ENCODE measurements at places on chromosomes 12 and 14.

DNA sequence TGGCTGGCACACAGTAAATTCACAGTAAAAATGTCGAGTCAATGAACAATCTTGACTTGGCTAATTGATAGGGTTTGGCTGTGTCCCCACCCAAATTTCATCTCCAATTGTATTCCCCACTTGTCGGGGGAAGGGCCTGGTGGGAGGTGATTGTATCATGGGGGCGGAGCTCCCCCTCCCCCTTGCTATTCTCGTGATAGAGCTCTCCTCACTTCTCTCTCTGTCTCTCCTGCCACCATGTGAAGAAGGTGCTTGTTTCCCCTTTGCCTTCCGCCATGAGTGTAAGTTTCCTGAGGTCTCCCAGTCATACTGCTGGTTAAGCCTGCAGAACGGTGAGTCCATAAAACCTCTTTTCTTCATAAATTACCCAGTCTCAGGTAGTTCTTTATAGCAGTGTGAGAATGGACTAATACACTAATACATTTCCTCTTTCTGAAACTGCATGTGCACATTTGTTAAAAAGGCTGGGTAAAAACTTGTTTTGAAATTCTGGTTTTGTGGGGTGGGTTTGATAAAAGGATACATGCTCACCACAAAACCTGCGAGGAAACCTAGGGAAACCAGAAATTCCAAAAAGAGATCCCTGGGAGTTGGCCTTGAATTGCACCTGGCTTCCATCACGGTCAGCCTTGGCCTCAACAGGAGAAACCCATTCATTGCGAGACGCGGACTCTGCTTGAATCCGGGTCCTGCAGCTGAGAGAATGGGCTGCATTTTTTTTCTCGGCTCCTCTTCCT, 16.2 kb upstream of the MYL2 start:
- no peak for DNase-seq

DNA sequence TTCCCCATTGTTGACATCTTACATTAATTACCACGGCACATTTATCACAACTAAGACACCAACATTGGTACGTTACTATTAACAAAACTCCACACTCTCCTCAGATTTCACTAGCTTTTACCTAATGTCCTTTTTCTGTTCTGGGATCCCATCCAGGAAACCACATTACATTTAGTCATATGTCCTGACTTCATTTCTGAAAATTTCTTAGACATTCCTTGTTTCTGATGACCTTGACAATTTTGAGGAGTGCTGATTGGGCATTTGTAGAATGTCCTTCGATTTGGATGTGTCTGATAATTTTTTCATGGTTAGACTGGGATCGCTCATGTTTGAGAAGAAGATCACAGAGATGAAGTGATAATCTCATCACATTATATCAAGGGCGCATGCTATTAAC, 34.6 kb upstream of the ACSM4 start:
- no peak for DNase-seq

DNA sequence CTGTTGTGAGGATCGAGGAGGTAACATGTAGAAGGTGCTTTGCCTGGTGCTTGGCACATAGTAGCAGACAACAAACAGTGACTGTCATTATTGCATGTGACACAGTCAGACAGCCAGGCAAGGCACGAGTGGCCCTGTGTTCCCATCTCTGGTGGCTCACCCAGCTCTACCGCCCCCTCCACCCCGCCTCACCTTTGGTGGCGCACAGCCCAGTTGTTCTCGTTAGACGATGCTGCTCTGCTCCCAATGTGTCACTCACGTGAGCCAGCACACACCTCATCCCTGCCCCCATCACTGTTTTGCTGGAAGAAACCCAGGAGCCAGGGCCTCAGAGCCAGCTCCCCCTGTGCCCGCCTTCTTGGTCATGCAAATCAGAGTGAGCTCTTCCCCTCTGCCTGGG, 113.3 kb downstream of the CALM1 start:
- no peak for DNase-seq

DNA sequence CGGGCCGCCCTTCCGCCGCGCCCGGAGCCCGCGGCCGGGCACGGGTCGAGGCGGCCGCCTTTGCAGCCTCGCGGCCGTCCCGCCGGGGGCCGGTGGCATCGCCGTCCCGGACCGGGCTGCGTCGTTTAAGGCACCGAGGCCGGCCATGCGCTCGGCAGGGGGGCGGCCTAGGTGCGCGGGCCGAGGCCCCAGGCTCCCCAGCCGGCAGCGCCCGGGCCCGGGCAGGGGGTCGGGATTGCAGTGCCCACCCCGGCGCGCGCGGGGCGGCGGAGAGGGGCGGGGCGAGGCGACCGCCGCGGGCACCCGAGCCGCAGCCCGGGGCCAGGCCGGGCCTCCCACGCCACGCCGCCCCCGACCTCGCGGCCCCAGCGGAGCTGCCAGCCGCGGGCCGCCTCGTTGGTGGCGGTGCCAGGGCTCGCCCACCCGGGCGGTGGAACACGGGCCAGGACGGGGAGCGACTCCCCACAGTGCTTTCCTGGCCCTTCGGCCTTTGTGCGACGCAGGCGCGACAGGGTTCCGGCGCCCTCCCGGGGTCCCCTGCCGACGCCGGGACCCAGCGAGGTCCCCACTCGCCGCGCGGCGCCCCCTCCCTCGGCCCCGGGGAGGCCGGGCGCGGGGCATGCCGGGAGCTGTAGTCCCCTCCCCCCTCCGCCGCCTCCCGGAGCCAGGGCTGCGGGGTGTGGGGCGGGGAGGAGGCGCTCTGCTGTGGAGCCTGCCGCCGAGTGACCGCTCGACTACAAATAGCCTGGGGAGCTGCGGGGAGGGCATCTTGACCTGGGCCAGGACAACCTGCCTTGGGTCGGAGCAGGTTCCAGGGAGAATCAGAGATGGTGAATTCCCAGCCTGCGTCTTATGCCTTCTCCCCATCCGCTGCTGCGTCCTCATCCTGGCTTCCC, 769 bp downstream of the FKBP4 start:
- peak; percentile 72 for DNase-seq

DNA sequence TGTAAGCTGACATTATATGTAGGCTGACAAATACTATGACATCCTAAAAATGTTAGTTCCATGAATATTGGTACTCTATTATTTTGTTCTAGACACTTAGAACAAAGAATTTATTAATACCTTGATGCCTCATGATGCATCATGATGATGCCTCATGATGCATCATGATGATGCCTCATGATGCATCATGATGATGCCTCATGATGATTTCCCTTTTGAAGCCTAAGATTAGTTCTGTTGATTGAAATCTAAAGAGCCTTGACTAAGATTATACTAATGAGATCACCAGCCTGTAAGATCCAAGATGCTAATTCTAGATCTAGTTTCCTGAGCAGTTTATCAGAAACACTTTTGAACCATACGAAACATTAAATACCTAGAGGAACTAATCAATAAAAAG, 4.6 kb upstream of the CEP128 start:
- DNase-seq: no peak

DNA sequence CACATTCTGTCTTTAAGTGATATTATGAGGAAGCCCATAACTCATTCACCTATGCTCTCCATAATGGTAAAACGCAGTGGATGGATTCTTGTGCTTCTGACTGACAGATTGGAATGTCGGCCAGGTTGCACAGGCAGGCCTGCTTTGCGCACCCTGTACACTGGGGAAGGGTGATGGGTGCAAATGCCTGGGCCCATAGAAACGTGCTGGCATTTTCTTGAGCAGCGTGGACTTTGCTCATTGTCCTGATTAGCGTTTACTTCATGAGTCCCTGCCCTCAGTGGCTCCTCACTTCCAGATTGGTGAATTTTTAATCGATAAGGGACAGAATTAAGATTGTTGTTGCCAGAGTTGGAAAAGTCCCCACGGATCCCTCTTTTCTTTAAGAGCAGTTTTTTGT, 80.9 kb upstream of the TRAF3 start:
- DNase-seq: no peak

DNA sequence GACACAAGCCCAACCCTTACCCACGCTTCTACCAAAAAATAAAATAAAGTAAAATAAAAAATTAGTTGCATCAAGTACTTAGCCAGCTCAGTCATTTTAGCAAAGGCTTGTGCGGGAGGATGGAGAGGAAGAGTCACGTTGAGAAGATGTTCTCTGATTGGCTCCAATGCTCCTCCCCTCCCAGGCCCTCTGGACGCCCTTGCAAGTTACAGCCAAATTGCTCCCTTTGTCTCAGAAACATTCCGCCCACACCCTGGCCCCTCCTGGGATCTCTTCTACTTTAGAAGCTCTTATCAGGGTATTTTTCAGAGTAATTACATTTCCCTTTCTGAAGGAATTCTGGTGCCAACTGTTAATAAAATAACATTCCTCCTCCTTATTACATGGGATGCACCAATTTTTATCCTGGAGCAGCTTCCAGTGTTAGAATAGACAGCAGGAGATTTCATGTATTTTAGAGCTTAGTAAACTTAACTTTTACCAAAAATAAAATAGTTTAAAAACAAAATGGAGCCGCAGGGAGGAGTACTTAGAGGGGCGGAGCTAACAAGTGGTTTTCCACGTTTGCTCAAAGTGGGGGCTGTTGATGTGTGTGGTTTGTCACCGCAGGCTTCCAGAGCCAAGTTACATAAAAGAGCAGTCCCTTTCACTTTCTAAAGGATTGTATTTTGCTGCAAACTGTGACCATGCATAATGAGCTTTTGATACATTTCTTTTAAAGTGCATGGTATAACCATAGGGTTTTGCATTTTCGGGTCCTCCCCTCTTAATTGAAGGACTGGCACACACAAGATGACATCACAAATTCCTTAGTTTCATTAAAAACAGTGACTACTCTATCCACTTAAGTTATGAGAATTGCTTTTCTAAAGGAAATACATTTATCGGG, 71.7 kb upstream of the RAP1B start:
- DNase-seq: peak; percentile 4

DNA sequence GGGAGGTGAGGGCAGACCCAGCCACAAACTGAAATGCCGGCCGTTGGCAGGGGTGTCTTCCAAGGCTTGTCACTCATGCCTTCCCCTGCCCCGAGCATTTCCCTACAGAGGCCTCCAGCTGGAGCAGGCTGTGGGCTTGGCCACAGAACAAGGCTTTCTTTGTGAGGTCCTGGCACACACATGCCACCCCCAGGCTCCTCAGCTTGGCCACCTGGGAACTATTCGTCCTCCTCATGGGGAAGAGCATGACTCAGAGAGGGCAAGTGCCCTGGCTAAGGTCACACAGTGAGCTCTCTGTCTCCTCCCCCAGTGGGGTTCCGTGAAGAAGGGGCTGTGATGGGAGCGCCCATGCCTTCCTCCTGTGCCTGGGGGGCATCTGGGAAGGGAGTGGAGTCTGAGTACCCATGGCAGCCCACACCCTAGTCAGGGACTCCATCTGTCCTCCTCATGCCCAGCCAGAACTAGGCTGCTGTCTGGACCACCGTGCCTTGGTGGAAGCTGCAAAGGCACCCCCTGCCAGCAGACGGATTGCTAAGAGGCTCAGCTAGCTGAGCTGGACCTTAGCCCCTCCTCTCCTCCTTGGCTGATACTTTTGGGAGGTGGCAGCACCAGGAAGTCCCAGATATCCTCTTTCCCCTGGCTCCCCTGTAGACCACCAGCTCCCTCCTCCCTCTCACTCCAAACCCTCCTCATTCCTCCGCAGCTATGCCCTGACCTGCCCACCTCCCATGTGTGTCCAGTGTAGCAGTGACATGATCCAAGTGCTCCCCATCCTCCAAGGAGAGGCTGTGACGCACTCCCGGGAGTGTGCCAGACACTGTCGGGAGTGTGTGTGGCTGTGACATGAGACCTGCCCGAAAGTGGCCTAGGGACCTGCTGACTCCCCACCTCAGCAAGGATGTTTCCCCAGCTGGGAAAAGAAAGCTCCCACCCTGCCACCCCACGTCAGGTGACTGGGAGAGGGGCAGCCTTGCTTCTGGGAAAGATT, 21.4 kb downstream of the ABCB9 start:
- DNase-seq: no peak

DNA sequence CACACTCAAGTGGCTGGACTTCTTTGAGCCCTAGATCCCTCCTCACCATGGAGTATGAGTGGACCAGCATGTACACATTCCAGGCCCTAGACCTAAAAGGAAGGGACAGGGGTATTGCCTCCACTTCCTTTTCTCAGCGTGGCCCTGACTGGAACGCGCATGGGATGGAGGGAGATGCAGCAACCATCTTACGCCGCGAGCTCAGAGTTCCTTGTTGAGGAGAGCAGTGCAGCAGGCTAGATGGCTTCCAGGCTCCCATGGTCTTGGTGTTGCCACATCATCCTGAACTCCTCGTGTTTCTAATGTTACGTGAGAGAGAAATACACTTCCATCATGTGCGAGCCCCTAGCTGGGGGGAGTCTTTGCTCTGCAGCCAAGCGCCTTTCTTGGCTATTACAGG, 61.8 kb upstream of the DIO3 start:
- DNase-seq: no peak

DNA sequence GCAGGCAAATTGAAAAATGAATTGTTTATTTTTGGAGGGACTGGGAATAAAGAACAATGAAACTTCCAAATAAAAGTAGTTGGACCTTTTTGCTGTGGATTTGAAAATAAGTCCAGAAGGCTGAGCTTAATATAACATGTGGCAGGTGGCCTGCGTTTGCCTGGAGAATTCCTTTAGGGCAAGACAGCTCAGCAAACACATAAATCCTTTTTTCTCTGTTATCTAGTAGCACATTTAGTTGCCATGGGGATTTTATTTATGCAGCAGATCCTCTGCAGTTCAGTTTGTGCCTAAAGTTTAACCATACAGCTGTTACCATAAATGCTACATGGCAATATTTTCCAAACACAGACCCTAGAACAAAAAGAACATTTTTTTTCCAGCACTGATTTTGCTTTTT, 180.0 kb downstream of the NPAS3 start:
- DNase-seq: no peak

DNA sequence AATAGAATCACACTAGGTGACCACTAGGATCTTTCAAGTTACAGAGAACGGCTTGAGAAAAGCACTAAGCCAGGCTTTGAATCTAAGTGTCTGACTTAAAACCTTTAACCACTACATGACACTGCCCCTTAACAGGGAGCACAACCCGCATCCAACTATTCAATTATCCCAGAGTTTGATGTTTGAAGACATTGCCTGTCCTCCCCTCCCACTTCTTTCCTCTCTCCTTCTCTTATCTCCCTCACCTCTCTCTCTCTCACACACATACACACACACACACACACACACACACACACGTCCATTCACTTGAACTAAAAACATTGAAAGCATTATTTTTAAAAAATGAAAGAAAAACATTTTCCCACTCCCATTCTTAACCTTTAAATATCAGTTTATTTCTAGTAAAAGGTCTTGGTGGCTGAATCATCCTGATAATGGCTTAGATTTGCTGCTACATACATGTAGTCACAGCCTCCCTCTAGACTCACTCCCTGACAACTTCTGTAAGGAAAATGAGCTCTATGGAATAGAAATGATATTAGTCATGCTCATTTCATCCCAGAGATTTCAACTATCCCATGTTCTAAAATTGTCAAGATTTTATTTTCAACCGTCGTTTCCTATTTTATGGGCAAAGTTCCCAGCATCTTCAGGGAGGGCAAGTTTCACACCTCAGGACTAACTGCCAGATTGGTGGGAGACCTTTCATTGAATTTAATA, 53.5 kb upstream of the RAP1B start:
- DNase-seq: no peak

All from stimulated activated CD4-positive, alpha-beta T cell treated with anti-CD3 and anti-CD28 coated beads, Interleukin-12 subunit alpha, Interleukin-12 subunit beta, amount 100 ng/mL, for 4 hours (primary cell).